ENCODE measurements at places on chromosomes 16 and 17. TPM values are rescaled to one million over a fixed set of nuclear protein-coding genes. Genes with fewer than 3 reads are reported as not detected.

DNA sequence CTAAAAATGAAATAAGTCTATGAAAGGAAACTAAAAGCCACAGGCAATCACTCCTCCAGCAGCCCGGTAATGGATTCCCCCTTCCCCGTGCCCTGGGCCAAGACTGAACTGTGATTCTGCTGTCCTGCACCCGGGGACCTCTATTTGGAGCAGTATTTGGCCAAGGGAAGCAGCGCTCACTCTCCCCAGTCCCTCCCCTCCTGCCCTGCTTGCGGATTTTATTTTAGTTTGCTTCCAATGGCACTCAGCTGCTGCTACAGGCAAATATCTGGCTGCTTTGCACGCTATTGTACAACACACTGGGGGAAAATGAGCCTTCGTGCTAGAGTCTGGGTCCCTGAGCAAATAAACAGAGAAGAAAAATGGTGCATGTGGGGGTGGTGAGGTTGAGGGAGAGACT lies 975.7 kb upstream of the RBFOX1 start:
- no peaks in the 10 kb centered on the region for H3K4me1 ChIP-seq
- no peak overlapping the region for H3K4me3 ChIP-seq
- H3K27me3 ChIP-seq, result no peaks in the 10 kb centered on the region
- no peak overlapping the region for H3K27ac ChIP-seq
- H3K36me3 ChIP-seq, result no peaks in the 10 kb centered on the region

DNA sequence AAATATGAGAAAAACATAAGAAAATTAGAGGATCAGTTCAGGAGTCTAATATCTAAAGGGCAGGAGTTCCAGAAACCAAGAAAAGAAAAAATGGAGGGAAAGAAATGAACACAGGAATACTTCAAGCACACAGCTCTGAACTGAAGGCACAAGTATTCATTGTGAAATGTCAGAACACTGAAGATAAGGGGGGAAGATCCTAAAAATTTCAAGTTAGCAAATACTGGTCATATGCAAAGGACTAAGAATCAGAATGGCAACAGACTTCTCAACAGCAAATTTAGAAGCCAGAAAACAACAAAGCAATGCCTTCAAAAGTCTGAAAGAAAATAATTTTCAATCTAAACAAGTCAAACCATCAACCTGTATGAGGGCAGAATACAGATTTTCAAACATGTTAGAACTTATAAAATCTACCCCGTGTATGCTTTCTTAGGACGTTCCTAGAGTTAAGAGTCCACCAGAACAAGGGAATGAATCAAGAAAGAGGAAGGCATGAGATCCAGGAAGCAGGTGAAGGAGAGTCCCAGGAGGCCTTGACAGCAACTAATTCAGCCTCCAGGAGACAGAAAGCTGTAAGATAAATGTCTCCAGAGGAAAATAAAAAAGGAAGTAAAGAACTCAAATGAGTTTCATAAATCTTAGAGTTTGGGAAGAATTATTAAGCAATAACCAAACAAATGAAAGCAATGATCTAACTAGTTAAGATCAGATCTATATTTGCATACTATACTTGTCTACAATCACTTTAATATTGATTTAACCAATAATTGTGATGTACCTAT lies 2.8 kb downstream of the BRD7 start:
- peaks cover 20% of the 10 kb centered on the region for H3K36me3 ChIP-seq
- H3K27me3 ChIP-seq, result no peaks in the 10 kb centered on the region
- no peak overlapping the region for H3K4me3 ChIP-seq
- no peak overlapping the region for H3K27ac ChIP-seq
- peaks cover 69% of the 10 kb centered on the region for H3K4me1 ChIP-seq
- DNase-seq, result no peak

The HS3ST3A1 gene
- polyA plus RNA-seq, result 1.8 TPM

DNA sequence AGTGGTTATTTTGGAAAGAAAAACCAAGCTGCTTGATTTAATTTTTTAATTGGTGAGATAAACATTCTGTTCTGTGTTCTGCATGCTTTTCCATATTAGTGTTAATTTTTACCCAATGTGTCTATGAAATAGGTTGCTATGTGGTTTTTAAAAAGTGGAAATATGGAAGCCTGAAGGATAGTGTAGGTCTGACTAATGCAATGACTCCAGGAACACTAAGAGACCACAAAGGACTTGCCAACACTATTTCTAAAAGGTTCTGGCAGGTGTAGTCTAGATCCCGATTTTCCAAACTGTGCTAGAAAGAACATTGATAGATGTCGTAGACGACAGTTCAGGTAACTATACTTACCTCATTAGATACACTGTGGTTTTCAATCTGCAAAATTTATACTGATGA lies 877.4 kb upstream of the GOT2 start:
- DNase-seq, result no peak
- H3K27ac ChIP-seq, result no peak overlapping the region
- H3K27me3 ChIP-seq, result no peaks in the 10 kb centered on the region

DNA sequence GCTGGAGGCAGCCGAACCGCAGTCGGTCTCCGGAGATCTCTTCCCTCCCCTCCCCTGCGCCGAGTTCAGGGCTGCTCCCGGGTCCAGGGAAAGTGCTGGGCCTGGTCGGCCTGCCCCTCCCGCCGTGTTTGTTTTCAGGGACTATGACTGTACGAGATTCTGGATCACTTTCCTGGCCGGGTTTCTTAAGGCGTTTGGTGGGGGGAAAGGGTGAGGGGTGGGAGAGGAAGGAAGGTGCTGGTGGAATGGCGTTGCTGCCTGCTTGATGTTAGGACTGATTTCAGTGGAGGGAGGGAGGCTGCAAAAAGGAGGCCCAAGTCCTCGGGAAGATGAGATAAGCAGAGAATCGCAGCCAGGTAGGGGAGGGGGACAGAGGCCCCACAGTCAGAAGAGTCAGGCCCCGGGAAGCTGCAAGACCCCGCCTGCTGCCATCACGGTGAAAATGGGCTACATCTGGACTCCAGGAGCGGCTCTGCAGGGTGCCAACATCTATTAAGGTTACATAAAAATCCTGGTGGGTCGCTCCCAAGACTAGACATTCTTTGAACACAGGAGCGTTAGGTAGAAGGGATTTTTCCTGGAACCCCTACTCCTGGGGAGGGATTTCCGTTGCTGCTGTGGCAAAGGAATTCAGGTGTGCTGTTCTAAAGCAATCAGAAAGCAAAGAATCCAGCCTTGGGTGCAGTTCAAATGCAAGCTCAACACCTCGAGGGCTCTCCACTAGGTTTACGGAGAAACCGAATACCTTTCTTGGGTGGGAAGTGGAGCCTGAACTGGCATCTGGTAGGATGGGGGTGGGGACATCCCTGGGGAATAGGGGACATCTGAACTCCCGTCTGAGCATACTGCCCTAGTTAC lies 1.2 kb downstream of the ARHGAP44 start:
- H3K36me3 ChIP-seq, result no peaks in the 10 kb centered on the region
- H3K4me3 ChIP-seq, result no peak overlapping the region
- peaks cover 12% of the 10 kb centered on the region for H3K27me3 ChIP-seq
- H3K27ac ChIP-seq, result no peak overlapping the region
- DNase-seq, result no peak

DNA sequence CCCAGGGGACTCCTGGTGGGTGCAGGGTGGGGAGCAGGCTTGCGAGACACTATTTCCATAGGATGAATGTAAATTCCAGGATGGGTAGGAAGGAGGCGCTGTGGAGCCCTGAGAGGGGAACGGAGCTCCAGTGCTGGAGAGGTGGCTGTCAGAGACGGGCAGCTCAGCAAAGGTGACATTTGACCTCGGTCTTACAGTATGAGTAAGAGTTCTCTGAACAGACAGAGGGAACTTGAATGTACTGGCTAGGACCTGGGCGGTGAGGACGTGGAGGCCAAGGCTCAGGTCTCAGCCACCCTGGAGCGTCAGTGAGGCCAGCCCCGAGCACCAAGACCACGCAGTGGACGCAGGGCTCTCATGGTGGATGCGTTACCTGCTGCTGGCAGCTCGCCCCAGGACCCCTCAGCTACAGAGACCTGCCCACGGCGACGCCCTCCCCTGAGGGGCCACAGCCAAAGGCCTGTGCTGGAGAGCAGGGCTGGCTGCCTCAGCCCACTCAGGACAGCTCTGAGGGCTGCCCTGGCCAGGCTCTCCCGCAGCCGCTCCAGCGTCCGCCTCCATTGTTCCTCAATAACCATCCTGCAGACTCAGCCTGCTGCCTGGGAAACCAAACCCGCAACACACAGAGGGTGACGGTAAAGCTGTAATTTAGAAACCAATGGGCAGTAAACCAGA lies 65.9 kb upstream of the TNRC6C start:
- H3K27ac ChIP-seq, result no peak overlapping the region
- no peaks in the 10 kb centered on the region for H3K36me3 ChIP-seq
- H3K4me1 ChIP-seq, result peaks cover 6% of the 10 kb centered on the region
- DNase-seq, result no peak

The SEPTIN1 gene
- polyA plus RNA-seq, result 212 TPM
